ENCODE measurements at places on chromosomes 6 and 20.

DNA sequence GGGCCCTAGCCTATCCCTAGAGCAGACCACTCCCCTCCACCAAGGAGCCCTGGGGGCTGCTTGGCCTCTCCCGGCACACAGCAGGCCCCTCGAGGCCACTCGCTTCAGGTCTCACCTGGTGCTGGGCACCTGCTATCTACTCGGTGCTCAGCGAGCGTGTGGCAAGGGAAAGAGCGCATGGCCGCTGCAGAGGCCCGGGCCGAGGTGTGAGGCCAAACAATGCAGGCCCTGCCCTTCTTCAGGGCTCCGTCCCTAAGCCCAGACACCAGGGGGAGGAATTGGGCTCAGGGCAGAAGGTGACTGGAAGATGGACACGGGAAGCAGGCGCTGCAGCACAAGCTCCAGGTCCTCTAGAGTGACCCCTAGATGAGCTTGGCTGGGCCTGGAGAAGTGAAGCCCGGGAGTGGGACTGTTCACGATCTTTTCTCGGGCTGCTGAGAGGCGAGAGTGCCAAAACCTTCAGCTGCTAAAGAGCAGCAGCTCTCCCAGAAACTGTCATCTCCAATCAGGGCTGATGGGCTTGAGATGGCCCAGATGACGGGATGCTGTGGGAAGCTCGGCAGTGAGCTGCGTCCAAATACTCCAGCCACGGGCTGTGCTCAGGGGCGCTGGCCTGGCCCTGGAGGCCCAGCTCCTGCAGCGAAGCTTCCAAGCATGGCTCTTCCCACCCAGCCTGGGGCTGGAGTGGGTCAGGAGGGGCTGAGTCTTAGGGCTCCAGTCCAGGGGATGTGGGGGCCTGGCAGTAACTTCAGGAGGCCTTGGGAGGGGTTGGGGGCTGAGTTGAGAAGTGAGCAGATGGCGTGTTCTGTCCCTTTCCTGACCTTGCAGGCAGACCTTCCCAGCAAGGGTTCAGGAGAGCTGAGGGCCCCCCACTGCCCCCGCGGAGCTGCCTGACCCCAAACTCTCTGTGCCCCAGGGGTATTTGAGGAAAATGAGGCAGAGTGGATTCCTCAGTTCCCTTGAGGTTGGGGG, 43.7 kb downstream of the APCDD1L start:
- no peak for DNase-seq

GRCh38 chr20:50308513-50309279, 118.1 kb downstream of the CEBPB start:
- peak; percentile 37 for DNase-seq

- DNase-seq, result no peak
Measured at GRCh38 chr6:117483645-117484016, 1.2 kb downstream of the DCBLD1 start.

GRCh38 chr6:144158133-144158532, 7.8 kb downstream of the STX11 start:
- DNase-seq, result no peak

- DNase-seq, result no peak
Measured at GRCh38 chr6:142796571-142796970, 148.4 kb downstream of the HIVEP2 start.

DNA sequence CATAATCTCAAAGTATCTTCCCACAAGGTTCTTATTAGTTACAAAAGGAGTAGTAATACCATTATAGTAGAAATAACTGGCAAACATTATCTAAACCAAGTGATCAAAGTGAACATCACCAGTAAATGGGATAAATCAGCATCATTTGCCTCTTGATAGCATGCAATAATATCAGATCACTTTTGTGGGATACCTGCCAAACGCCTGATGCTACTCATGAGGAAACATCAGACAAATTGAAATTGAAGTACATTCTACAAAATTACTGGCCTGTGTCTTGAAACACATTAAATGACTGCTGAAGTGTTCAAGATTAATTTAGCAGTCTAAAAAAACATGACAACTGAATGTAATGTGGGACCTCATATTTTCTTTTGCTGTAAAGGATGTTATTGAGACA, 208.1 kb downstream of the TINAG start:
- DNase-seq, result no peak

DNA sequence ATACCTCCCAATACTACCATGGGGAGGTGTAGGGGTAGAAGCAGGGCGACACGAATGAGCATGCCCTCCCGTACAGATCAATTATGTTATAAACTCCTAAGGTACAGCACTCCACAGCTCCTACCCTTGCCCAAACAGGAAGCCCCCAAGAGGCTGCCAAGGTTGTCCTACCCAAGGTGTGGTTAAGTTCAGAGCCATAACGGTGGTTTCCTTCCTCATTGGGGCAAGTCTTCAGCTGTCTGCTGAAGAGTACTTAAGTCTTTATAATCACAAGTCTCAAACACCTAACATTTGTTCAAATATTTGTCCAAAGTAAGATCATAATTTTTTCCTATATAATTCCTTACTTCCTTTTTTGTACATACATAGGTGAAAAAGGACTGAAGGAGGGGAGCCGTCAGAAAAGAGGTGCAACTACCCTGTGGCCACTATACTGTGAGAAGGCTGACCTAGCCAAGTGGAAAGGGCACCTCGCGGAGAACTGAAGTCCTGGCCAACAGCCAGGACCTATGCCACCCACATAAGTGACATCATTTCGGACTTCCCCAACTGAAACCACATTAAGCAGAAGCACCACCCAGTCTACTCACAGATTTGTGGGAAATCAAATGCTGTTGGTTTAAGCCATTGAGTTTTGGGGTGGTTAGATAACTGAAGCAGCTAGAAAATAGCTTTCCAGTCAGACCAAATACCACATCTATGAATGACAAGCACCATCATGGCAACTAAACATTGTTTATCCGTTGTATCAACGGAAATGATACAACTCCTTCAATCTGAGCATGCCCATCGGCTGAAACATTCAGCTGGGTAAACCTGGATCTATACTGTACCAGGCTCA, 2.9 kb upstream of the RAB22A start:
- DNase-seq, result peak; percentile 96

DNA sequence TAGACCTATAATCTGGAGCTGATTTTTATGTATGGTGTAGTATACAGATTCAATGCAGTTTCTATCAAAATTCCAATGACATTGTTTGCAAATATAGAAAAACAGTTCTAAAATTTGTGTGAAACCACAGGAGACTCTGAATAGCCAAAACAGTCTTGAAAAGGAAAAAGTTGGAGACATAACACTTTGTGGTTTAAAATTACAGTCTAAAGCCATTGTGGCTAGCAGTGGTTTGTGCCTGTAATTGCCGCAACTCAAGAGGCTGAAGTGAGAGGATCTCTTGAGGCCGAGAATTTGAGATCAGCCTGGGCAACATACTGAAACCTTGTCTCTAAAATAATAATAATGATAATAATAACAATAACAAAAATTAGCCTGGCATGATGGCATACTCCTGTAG, 213.7 kb downstream of the CDKAL1 start:
- DNase-seq, result no peak

DNA sequence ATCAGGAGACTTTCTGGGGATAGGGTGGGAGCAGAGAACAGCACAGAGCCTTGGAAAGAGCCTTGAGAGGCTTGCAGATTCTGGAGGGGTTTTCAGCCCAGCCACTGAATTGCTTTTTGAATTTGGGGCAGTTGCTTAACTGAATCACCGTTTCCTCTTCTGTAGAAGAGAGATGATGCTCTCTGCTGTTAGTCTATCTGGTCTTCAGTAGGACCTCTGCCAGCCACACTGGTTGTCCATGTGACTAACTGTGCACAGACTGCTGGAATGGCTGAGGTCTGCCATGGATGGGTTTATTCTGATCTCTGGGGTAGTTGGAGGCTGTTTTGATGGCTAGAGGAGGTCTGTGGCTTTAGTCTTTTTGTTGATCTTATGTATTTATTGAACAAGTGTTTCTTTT, 21.4 kb upstream of the PRDM1 start:
- no peak for DNase-seq

Data from hematopoietic multipotent progenitor cell (in vitro differentiated cells).